ENCODE measurements at places on chromosomes 1 and 21. TPM values are rescaled to one million over a fixed set of nuclear protein-coding genes. Genes with fewer than 3 reads are reported as not detected.

The PADI2 gene
- total RNA-seq, result 536 TPM

The FAM72B gene
- 0.26 TPM for total RNA-seq

The SPRR3 gene
- not detected for total RNA-seq

The TMEM82 gene
- total RNA-seq, result not detected

- DNase-seq, result no peak
Observed at GRCh38 chr21:17758683-17759082, 60.5 kb downstream of the C21orf91 start.

DNA sequence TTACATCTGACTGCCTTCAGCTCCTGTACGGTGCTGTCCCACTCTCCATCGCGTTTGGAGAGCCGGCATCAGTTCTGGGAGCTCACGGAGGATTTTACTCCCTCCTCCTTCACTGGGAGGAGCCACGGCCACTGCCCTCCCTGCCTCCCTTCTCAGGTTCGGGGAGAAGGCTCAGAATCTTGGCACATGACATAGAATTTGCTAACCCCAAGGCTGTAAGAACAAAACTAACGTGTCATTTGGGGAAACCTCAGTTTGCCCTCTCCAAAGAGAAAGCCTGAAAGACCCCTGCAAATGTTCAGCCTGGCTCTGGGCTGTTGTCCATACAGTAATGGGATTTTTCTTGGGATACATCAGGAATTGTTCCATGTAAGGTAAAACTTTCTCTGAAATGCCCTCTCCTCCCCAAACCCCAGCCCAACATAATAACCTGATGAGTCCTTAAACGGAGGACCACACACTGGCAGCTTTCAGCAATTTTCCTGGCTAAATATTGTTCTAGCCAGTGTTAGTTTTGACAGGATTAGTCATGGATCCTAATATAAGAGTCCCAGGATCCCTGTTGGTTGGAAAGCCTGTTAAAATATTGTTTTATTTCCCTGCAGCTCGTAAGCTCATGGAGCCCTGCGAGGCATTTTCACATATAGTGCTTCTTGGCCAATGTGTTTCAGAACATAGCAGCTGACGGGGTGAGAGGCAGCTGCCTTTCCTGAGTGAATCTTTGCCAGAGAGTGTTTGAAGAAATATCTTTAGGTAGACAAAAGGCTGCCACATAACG lies 98.8 kb downstream of the RHOU start:
- DNase-seq, result no peak

DNA sequence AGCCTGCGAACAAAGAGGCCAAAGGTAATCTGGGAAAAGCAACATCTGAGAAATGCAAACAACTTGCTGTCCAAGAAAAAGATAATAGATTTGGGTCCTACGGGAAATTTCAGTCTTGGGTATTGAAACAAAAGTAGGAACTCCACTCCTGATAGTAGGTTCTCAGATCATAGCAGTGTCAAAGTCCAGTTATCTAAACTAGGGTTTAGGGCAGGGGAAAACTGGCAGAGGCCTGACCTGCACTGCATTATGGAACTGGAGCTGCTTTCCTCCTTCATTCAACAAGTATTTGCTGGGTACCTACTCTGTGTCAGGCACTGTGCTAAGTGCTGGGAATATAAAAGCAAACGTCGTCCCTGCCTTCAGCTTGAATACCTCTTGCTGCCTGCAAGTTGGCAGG lies 60.7 kb upstream of the NGF start:
- no peak for DNase-seq

Measured in myocyte (in vitro differentiated cells).